Natural killer cell treated with Interleukin-12 subunit alpha and Interleukin-12 subunit beta and Interleukin-15 and Interleukin-18, amount 100 ng/mL, for 72 hours (primary cell): ENCODE measurements at places on chromosomes 6 and 20.

DNA sequence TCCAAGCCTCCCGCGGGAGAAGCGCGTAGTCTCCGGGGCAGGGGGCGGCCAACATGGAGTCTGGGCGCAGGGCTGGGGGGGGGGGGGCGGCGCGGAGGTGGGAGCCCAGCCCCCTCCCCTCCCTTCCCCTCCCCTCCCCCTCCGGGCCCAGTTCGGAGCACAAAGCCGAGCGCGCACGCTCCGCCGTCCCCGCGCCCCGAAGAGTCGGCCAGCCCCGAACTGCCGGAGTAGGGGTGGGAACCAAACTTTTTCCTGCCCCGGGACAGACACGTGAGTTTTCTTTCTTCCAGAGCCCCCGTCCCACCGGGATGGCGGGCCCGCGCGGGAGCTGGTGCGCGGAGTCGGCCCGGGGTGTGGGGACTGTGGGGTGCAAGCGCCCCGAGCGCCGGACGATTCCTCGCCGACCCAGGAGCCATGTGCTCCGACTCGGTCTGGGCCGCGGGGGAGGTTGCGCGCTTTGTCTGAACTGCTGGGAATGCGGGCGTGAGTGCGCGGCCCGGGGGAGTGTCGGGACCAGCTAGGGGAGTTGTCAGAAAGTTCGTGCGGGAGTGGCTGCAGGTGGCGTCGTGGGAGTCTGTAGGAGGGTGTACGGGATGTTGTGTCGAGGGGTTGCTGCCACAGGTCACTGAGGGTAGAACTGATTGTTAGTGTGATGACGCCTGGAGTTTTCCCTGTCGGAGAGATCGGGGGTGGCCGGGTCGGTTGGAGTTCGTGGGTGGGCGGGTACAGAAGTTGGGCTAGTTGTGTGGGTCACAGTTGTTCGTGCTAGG, 1.2 kb downstream of the TGIF2 start:
- no peak for DNase-seq

- no peak for DNase-seq
Observed at GRCh38 chr20:8032499-8032898, 12.9 kb upstream of the TMX4 start.

GRCh38 chr6:138161338-138162110, at the start of gene ARFGEF3:
ARFGEF3 (plus strand) TSS chr6:138161939; CDS start chr6:138162087, 148 bp downstream.
- peak; percentile 65 for DNase-seq

GRCh38 chr6:44042261-44042988, 84.8 kb downstream of the MRPL14 start:
- DNase-seq = peak; percentile 41

DNA sequence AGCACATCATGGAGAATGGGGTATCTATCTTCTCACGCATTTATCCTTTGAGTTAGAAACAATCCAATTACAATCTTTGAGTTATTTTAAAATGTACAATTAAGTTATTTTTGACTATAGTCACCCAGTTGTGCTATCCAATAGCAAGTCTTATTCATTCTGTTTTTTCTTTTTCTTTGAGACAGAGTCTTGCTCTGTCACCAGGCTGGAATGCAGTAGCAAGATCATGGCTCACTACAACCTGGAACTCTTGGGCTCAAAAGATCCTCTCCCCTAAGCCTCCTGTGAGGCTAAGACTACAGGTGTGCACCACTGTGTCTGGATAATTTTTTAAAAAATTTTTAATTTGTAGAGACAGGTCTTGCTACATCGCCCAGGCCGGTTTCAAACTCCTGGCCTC, 201.5 kb upstream of the ZNF217 start:
- DNase-seq = no peak
